HFFc6 (cell line): ENCODE measurements at places on chromosomes 2 and 18. TPM values are rescaled to one million over a fixed set of nuclear protein-coding genes. Genes with fewer than 3 reads are reported as not detected.

- DNase-seq, result no peak
Measured at GRCh38 chr2:179876266-179876665, 14.9 kb upstream of the ZNF385B start.

DNA sequence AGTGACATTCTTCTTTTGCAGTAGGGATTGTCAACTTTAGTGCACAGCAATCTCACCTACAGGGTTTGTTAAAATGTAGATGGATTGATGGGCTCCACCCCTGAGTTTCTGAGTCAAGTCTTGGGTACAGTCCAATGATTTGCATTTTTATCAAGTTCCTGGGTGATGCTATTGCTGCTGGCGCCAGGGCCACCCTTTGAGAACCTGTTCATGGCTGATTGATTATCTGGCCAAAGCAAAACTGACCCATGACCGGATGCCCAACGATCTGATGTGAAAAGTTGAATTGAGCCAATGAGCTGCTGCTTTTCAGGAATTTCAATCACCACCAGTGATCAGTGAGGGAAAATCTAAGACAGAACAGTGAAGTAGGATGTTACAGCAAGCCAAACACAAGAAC lies 675.3 kb downstream of the TMEM182 start:
- DNase-seq, result no peak

DNA sequence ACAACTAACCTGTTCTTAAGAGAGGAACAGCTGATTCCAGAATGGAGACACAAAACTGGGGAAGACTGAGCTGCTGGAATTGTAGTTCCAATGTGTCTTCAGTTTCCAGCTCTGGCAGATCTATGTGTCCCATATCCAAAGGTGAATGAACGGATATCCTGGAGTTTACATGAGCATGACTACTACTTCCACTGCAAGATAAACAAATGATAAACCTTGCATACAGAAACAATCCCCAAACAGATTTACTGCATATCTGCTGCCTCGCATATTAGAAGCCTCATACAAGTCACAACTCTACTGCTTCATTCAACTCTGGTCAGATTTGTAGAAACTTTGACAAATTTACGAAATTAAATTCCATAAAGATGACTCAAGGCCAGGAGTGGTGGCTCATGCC lies 15.0 kb downstream of the RTTN start:
- no peak for DNase-seq

- no peak for DNase-seq
Measured at GRCh38 chr2:68857855-68858456, 13.2 kb downstream of the BMP10 start.

DNA sequence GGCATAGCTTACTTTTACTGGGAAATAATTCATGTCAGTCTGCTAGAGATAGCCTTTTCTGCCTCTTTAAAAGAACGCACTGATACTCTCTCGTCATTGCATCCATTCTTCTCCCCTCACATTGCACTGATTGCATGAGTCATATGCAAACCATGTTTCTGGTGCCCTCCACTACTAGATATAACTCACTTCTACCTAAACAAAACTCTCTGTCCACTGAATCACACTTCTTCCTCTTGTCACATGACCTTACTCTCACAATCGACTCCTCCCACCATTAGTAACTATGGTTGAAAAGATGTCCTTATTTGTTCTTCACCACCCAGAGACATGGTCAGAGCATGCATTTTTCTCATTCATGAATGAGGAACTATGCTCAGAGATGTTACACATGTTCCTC lies 158.0 kb downstream of the CSRNP3 start:
- no peak for DNase-seq

GRCh38 chr2:24461685-24462084 lies 29.4 kb upstream of the NCOA1 start:
- DNase-seq, result no peak

DNA sequence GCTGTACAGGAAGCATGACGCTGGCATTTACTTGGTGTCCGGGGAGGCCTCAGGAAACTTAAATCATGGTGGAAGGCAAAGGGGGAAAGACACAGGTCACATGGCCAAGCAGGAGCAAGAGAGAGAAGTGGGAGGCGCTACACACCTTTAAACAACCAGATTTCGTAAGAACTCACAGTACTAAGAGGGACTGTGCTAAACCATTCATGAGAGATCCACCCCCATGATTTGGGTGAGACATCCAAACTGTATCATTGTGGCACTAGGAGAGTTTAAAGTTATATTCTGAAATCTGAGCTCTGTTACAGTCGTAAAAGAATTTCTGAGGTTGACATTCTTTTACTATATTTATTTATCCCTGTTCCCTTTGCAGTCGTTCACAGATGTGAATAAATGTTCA lies 116.6 kb downstream of the ICA1L start:
- no peak for DNase-seq

- DNase-seq, result no peak
Measured at GRCh38 chr18:74665346-74665745, 67.7 kb downstream of the ZNF407 start.

- no peak for DNase-seq
Measured at GRCh38 chr2:225030203-225030602, 12.1 kb downstream of the DOCK10 start.

- DNase-seq, result no peak
Measured at GRCh38 chr2:19195661-19196060, 162.8 kb downstream of the OSR1 start.

- DNase-seq, result no peak
Measured at GRCh38 chr2:236813766-236814165, 244.1 kb downstream of the ACKR3 start.

DNA sequence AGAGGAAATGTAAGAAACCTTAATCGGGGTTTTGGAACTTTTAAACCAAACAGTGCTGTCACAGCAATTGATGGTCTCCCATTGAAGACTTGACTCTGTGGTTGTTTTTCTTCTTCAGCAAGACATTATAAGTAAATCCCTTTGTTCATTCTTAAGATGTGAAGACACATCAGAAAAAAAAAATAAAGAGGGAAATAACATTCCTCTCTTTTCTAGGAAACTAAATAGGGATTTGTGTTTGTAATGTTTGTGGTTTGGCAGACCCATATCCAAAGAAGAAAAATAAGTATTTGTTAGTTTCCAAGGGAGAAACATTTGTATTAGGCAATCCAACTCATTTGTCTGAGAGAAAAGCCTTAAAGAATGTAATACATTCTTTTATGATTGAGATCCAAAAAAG lies 359.9 kb downstream of the DSC3 start:
- no peak for DNase-seq

DNA sequence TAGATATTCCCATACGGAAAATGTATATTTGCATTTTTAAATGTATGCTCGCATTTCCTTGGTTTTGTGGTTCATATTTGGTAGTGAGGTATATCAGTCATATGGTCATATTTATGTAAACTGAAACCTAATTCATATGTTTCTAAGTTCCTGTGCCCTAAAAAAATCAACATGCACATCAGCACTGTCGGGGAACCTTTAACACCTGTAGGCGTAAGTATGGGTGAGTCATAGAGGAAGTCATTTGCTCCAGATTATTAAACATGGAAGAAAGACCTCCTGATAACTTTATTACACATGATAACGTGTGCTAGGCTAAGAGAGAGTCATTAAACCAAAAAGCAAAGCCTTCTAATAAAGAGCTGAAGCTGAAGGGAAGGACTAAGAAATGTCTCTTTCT lies 437.7 kb downstream of the NRXN1 start:
- no peak for DNase-seq

DNA sequence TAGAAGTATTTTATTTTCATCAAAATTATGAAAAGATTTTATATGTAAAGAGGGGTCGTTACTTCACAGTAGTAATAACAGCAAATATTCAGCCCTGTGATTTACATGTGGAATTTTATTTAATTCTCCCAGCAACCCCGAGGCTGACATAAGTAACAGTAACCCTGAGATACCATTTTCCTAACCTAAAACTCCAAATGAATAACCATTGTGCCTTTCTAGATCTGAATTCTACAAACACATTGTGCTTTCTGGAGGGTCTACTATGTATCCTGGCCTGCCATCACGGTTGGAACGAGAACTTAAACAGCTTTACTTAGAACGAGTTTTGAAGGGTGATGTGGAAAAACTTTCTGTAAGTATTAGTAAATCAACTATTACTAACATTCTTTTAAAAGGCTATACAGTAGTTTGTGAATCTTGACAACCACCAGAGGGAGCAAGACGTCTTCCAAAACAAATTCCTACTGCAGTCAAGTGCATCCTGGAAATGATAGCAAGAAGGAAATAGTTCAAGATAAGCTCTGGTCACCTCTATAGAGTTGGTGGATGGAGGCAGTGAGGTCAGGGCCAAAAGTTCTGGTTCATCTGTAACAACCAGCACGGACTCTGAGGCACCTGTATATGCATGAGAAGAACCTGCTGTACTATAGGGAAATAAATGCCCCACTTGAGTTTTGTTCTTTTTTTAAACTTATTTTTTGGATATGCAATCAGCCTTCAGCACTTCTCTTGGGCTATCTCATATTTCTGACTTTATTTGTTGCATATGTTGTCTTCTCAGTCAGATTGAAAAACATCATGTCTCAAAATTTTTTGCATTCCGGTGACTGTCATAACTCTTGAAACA lies 37.4 kb downstream of the ACTR2 start:
- peak; percentile 74 for DNase-seq

DNA sequence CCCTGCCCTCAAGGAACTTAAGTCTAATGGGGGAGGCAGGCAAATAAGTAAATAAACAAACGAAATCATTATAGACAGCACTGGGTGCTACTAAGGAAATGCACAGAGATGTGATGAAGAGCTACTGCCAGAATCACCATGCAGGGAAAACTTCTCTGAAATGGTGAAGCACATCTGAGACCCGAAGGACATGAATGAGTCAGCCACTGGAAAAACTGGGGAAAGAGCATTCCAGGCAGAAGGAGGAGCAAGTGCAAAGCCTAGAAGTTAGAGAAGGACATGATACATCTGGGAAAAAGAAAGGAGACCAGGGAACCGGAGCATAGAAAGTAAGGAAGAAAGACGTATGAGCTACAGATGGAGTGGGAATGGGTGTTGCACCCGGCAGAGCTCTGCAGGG lies 56.8 kb downstream of the TGFA start:
- DNase-seq, result no peak

DNA sequence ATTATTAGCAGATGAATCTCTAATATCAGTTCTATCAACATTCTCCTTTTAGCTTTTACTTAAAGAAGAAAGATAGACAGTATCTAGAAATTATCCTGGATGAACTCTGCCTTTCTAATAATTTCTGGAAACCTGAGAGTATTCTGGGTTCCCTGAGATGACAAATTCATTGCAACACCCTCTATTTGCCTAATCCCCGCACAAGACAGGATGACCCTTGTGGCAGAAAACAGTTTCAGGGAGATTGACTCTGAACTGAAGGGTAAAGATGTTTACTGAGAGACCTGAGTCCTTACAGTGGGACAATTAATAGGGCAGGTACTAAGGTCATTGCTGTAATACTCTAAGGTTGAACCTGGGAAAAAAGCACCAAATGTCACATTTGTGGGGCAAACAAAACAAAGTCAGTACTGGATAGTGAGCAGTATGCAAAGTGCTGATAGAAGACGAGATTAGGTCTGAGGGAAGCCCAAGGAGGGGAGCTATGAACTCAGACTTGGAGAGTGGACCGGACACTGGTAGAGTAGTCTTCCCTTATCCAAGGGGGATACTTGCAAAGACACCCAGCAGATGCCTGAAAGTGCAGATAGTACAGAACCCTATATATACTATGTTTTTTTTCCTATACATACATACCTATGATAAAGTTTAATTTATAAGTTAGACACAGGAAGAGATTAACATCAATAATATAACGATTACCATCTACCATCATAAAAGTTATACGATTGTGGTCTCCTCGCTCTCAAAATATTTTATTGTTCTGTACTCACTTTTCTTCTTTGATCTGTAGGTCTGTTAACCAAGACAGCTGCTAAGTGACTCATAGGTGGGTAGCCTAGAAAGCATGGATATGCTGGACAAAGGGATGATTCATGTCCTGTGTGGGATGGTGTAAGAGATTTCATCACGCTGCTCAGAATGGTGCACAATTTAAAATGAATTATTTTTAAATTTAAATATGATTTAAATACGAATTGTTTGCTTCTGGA lies 148.3 kb upstream of the KLHL14 start:
- DNase-seq, result peak; percentile 39

GRCh38 chr2:112896909-112897623 lies 13.9 kb upstream of the IL37 start:
- no peak for DNase-seq

- peak; percentile 95 for DNase-seq
Measured at GRCh38 chr2:46857871-46858701, 57.5 kb downstream of the MCFD2 start.

GRCh38 chr2:209613649-209614305 lies 157.9 kb upstream of the UNC80 start:
- DNase-seq, result no peak

GRCh38 chr2:225113371-225114015 lies 71.2 kb upstream of the DOCK10 start:
- no peak for DNase-seq

DNA sequence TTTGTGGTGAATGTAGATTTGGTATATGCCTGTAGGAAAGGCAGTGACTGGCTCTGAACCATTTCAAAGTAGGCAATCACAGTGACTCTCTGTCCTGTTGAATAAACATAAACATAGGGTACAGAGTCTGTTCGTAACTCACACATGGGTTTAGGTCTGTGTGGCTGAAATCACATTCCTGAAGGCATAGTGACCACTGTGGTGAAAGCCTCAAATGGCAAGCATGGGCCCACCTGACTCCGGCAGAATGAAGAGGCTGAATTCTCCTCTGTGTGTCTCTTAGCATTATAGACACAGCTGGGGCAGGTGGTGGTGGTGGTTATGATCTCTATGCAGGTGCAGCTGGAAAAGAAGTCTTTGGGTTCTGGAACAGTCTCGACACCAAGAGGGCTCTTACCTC lies 61.2 kb downstream of the ITGA6 start:
- no peak for DNase-seq

GRCh38 chr2:62240546-62240945 lies 44.6 kb downstream of the B3GNT2 start:
- DNase-seq, result no peak

- no peak for DNase-seq
Measured at GRCh38 chr18:48193521-48194492, 215.4 kb downstream of the ZBTB7C start.

- DNase-seq, result no peak
Measured at GRCh38 chr2:129554373-129554772, 425.1 kb upstream of the RAB6C start.

Gene RTN4
- 823 to 975 TPM (median 914 TPM) in 3 replicates for total RNA-seq

Gene REG1B
- not detected in 3 replicates for total RNA-seq

Gene ETAA1
- 8.5 to 11.0 TPM (median 8.5 TPM) in 3 replicates for total RNA-seq

Gene FECH
- 29.0 to 38.3 TPM (median 33.6 TPM) in 3 replicates for total RNA-seq

Gene OSGEPL1
- total RNA-seq, result 4.2 to 7.4 TPM (median 7.2 TPM) in 3 replicates

Gene TCF23
- total RNA-seq, result not detected in 3 replicates

Gene CD207
- not detected in 3 replicates for total RNA-seq

Gene KIAA2012
- 0.09 to 0.39 TPM (median 0.17 TPM) in 3 replicates for total RNA-seq

Gene KCTD1
- total RNA-seq, result 14.7 and 17.5 TPM in 2 replicates

Gene SNTG2
- total RNA-seq, result not detected in 3 replicates

Gene STPG4
- total RNA-seq, result 0.31 TPM in 1 of 3 replicates, not detected in the others

Gene SF3B1
- 168 to 184 TPM (median 184 TPM) in 3 replicates for total RNA-seq

Gene HADHA
- 122 to 133 TPM (median 123 TPM) in 3 replicates for total RNA-seq

Gene SEC11C
- total RNA-seq, result 59.4 to 70.1 TPM (median 59.8 TPM) in 3 replicates

Gene NETO1
- total RNA-seq, result not detected in 3 replicates

Gene LHCGR
- total RNA-seq, result not detected in 3 replicates

Gene KCNIP3
- 0.73 to 3.1 TPM (median 1.9 TPM) in 3 replicates for total RNA-seq
